Gastroesophageal sphincter (tissue), 4 donors: ENCODE measurements at places on chromosomes 3 and 15. TPM values are rescaled to one million over a fixed set of nuclear protein-coding genes. Genes with fewer than 3 reads are reported as not detected.

GRCh38 chr15:74156678-74157411 is 16.7 kb upstream of the ISLR start:
- peak; percentile 58 for ATAC-seq

- no peak for ATAC-seq
Measured at GRCh38 chr3:87335931-87336330, 59.5 kb upstream of the POU1F1 start.

The ROPN1 gene
- total RNA-seq = not detected

The LARP6 gene
- total RNA-seq = 48.2 TPM

- ATAC-seq = no peak
Measured at GRCh38 chr3:31014317-31015040, 120.0 kb upstream of the GADL1 start.

GRCh38 chr15:75195766-75196241 is 5.9 kb upstream of the C15orf39 start:
- ATAC-seq = no peak

DNA sequence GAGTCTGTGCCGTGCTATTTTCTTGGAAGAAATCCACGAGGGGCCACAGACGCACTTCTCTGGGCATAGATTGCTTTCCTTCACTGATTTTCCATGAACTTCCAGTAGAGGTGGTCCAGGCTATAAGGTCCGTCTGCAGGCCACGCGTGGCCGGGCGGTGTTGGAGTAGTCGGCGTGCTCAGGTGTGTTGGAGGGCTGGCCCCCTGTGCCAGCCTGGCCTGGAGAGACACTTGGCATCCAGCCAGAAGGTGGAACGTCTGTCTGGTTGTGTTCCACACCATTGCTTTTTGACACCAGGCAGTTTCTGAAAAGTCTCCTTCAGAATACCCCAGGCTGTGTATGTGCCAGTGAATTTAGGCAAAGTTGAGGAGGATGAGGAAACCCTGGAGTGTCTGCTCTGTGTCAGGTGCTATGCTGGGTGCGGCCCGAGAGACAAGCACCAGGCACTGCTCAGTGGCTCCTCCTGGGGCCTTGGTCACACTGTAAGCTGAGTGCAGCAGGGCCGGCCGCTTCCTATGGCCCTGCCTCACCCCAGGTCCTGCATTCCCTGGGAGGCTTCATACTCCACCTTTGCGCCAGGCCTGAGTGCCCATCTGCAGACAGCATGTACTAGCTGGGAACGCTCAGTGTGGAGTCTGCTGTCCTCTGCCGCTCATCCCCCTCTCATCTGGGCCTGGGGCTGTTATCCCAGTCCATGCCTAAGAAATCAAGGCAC is 52.1 kb upstream of the TAMM41 start:
- ATAC-seq = no peak

The EPHA6 gene
- 4.2 TPM for total RNA-seq

- peak; percentile 69 for ATAC-seq
Measured at GRCh38 chr15:100234158-100235029, 107.4 kb downstream of the ADAMTS17 start.

- ATAC-seq = no peak
Measured at GRCh38 chr3:141493184-141493583, 6.4 kb downstream of the RASA2 start.

- no peak for ATAC-seq
Measured at GRCh38 chr3:14274999-14275961, 96.7 kb downstream of the LSM3 start.

DNA sequence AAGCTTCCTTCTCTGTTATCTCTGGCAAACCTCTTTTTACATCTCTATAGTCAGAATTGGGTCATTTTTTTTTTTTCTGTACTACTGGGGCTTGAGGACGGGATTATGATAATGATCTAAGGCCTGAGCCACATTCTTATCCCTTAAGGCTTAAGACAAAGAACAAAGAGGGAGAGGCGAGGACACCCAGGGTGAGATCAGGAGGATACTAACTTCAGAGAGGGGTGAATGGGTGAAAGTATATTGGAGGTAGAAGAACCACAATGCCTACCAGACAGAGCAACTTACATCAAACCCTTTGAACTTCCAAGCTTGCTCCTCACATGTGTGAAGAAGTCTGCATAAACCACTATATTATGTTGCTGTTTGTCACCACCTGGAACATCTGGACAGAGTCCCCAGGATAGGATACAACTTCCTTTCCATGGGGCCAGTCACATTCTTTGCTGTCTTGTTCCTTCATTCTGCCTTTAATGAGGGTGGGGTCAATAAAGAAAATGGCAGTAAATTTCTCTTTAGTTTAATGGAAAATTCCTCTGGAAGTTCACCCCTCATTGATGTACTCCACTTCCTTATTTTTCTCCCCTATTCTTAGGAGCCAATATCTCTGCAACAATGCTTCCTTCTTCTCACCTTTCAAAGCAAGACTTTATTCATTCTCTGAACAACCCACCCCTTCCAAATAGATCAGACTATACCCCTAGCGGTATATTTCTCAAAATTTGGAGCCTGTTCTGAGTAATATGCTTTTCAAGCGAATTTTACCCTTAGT is 9.1 kb upstream of the PDCD6IP start:
- no peak for ATAC-seq

The LIPC gene
- total RNA-seq = 0.50 TPM

DNA sequence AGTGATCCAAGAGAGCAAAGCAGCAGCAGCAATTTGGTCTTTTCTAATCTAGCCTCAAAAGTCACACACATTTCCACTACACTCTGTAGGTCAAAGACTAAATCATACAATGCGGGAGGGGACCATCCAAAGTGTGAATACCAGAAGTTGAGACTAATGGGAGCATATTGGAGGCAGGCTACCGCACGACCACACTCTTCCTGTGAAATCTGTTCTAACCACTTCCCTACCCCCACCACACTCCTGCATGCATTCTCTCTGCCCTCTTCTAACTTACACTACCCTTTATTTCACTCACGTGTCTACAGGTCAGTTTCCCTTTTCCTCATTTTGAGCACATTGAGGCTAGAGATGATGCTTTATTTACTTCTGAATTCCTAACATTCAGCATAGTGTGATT is 23.7 kb upstream of the PRTG start:
- ATAC-seq = no peak

- no peak for ATAC-seq
Measured at GRCh38 chr15:38768970-38769369, 204.4 kb upstream of the RASGRP1 start.

- no peak for ATAC-seq
Measured at GRCh38 chr3:186938716-186939115, 8.4 kb downstream of the ST6GAL1 start.

DNA sequence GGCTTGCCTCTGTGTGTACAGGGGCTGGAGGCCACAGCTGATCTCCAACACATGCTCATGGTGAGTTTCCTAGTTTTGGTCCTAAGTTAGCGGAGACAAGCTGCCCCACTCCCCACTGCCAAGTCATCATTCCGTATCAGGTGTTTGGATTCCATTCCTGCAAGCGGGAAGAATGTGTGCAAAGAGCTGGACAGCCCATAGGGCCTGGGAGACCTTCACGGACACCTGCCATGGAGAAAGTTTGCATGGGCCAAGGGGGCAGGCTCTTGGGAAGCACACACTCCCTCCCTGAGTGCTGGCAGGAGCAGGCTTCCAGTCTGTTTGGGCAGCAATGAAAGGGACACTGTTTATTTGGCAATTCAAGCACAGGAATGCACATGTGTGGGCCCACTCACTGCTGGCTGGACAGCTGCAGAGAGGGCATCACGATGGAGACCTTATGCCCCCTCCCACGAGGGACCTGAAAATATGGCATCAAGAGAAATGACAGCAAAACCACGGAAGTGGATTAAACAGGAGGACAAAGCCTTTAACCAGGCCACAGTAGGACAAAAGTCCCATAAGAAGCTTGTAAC is 149.7 kb downstream of the KLF13 start:
- ATAC-seq = no peak

The ALPK3 gene
- total RNA-seq = 23.1 TPM

- ATAC-seq = no peak
Measured at GRCh38 chr15:31367730-31368344, 41.2 kb downstream of the KLF13 start.

The ZNF80 gene
- not detected for total RNA-seq

GRCh38 chr15:60871152-60871551 is 357.9 kb downstream of the RORA start:
- no peak for ATAC-seq

DNA sequence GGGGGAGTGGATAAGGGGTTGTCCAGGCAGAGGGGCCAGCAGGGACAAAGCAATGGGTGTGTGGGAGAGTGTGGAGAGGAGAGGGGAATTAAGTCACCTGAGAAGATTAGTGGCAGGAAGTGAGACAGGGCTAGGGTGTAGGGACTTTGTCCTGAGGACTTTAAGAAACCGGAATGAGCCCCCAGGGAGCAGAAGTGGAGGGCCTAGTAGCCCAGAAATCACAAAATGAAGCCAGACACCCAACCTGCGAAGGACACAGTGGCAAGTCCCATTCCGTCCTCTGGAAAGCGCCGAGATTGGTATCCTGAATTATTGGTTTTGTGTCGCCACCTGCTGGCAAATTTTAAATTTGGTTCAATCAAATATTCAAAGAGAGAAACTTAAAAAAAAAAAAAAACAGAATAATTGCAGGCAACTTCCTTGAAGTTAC is 78.0 kb upstream of the SLC25A36 start:
- no peak for ATAC-seq

DNA sequence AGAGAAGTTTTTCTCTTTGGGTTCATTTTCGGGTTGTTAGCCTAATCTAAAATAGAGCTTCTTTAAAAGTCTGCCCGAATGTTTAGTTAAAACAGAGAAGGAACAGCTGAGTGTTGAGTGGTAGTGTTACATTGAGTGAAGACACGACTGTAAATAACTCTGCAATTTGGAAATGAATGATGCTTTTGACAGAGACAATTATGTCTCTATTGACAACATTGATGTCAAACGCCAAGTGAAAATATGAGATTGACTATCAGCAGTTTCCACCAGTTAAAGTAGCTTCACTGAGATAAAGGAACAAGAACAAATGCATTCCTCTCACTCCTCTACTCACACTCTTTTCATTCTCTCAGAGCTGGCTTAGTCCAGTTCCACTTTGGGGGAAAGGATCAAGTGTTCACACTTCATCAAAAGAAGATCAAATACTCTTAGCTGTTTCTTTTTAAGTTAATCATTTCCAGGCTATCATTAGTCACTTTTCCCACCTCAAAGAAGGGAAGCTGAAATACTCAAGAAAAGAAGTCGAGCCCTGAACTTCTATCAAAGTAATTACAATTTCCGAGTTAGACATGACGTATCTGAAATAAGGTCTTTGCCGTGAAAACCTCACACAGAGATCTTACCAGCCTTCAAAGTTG is 399.1 kb upstream of the DPH6 start:
- ATAC-seq = no peak

- ATAC-seq = no peak
Measured at GRCh38 chr15:29100486-29101000, 169.1 kb downstream of the NSMCE3 start.

- ATAC-seq = no peak
Measured at GRCh38 chr3:55491296-55491816, 4.2 kb upstream of the WNT5A start.

DNA sequence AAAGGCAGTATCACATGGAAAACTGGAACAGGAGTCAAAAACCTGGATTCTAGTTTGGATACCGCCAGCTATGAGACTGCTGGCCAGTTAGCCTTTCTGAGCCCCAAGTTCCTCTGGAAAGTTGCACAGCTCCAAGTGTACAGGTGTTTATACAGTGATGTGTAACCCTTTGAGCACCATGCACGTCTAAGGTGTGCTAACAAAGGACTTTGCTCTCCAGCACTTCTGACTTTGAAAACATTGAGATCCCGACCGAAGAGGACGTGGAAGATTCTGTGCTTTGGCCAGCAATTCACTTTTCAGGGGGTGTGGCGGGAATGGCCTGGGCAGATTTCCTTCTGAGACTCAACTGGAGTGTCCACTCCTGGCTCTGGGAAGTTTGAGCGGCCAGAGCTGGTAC is 45.8 kb upstream of the UMPS start:
- no peak for ATAC-seq

The CLDN18 gene
- not detected for total RNA-seq

The SLC9C1 gene
- total RNA-seq = not detected

GRCh38 chr15:97903971-97904572 is 56.4 kb upstream of the ARRDC4 start:
- peak; percentile 90 for ATAC-seq

DNA sequence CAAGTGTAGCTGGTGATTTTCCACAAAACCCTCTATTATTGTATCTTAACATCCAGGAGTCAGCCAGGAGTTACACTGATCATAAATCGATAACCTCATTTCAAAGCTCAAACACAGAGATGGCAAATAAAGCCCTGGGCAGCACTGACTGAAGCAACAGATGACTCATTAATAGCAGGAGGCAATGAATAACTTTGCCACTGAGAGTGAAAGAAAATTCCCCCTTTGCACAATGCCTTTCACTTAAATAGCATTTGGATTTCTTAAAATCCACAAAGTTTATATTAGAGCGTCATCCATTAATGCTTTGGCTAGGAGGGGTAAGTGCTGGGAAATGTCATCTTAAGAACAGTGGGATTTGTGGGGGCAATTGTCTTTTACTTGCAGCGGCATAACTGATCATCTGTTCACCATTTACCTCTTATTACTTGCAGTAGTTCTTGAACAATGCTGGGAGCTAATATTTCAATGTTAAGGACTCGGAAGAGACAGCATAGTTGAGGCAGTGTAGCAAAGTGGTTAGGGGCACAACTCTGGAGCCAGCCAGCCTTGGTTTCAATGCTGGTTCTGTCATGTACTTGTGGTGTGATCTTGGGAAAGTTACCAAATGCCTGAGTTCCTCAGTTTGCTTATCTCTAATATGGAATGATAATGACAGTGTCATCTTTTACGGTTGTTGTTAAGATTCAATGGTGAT is 630.4 kb upstream of the TBL1XR1 start:
- peak; percentile 26 for ATAC-seq

The IQCF5 gene
- total RNA-seq = not detected

DNA sequence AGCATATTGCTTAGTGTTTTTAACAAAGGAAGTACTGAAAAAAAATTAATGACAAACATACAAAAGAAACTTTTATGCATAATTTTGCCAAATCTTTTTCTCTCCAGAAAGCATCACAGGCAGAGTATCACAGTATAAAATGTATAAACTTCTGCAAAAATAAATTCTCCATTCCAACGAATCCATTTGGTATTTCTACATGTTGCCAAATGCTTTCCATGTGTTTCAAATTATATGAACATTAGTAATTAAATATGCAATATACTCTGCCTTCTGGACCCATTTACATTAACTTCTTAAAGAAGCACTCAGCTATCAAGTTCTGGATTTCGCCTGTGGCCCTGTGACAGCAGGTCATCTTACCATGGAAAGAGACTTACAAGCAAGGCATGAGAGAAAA is 189.1 kb upstream of the ALCAM start:
- ATAC-seq = no peak

The RASL12 gene
- total RNA-seq = 244 TPM

The ANKRD34C gene
- not detected for total RNA-seq

The PLSCR2 gene
- not detected for total RNA-seq

DNA sequence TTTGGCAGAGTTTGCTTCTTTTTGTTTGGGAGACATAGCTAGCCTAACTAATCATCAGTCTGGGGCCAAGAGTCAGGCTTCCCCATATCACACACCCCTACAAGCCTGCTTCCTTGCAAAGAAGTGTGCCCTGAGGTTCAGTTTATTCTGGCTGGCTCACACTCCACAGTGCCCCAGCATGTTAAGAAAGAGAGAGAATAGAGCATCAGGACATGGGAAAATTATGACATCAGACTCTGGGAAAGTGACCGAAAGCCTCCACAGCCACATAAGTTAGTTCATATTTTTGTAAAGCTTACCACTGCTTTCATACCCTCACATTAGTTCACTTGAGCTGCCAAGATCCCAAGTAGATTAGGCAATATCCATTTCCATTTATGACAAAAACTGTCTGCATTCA is 63.0 kb upstream of the CFAP161 start:
- peak; percentile 34 for ATAC-seq
